ENCODE measurements at places on chromosomes 16 and 17. TPM values are rescaled to one million over a fixed set of nuclear protein-coding genes. Genes with fewer than 3 reads are reported as not detected.

- no peak for DNase-seq
Observed at GRCh38 chr17:30217054-30217453, 18.4 kb downstream of the SLC6A4 start.

DNA sequence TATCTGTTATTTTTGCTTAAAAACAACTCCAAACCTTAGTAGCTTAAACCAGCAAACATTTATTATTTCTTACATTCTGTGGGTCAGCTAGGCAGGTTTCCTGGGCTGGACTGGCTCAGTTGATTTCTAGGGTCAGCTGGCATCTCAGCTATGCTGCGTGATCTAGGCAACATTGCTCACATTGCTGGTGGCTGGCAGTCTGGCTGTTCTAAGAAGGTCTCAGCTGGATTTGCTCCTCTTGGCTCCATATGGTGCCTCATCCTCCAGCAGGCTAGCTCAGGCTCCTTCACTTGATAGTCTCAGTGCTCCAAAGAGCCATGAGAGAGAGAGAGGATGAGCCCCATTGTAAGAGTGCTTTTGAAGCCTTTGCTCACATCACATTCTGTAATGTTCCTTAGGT, 470.6 kb upstream of the CDH5 start:
- no peak for DNase-seq

DNA sequence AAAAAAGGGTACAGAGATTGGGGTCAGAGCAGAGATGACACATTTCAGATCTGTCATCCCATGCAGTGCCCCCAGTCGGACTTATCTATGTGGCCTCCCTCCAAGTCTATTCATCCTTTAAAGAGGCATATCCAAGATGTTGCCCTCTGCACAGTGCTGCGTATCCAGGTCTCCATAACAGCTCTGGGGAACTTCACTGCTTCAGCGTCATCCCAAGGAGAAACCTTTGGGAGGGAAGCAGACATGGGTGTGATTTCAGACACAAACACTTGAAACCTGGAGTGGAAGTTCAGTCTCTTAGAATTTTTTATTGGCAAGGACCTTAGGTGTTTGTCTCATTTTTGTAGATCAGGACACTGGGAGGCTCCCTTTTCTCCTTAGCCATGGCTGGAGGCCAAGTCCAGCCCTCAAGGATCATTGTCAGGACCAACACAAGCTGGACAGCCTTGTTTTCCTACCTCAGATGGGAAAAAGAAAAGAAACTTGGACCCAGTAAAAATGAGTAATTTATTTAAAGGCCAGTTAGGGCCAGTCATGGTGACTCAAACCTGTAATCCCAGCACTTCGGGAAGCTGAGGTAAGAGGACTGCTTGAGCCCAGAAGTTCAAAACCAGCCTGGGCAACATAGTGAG, 23.9 kb upstream of the NLK start:
- DNase-seq = no peak

- no peak for DNase-seq
Observed at GRCh38 chr17:50134206-50135110, 4.5 kb upstream of the SAMD14 start.

DNA sequence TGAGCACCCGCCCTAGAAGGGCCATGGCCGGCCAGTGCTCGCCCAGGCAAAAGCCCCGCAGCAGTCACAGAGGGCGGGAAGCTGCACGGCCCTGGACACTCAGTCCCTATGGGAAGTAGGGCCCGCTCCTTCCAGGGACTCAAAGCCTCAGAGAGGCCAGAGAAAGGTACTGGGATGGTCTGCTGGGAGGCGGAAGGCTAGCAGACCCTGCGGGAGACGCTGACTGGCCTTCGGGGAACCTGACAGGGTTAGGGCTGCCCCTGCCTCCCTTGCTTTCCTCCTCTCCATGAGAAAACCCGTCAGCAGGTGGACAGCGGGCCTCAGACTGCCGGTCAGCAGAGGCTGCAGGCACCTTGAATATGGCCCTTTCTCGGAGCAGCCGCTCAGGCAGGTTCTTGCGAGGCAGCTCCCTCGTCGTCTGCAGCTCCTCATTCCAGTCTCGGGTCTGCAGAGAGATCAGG, 11.5 kb downstream of the CLUH start:
- DNase-seq = no peak

DNA sequence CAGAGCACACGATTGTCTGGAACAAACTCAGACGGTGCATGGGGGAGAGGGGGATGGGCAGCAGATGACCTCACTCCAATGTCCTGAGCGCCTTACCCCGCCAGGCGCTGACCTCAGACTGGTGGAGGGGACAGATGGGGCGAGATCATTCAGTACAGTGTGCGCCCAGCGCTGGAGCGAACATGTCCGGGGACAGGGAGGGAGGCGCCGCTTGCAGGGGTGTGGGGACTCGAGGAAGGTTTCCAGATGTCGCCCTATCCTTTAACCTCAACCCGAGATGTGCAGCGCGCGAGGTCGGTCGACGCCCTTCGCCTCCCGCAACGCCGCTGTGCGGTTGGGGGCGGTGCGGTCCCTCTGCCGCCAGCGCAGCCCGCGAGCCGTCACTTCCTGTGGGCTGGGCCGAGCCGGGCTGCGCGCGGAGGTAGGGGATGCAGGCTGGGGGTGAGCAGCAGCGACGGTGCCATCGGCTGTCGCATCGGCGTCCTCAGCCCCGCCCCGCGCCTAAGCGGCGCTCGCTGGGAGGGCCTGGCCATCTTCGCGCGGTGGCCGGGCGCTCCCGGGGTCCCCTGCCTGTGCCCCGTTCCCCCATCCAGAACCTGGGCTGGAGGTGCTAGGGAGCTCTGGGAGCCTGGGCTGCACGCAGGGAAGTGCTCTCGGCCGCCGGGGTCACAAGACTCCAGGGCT, 5.3 kb upstream of the CDR2L start:
- peak; percentile 92 for DNase-seq

- DNase-seq = no peak
Observed at GRCh38 chr17:77437747-77438146, 297.0 kb downstream of the SEC14L1 start.

DNA sequence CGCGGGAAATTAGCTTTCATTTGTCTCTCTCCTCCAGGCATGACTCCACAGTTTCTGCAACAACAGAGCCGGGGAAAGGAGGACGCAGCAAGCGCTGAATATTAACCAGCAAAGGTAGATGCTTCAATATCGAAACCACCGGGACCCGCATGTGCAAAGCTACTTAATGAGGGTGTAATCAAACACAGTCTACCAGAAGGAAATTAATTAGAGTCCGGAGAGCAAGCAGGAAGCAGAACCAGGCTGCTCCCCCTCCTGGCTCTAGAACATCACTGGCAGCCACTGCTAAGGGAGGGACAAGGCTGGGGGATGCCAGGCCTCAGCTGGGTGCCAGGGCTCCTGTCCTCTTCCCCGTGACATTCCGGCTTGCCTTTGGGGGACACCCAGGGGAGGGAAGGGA, 21.7 kb downstream of the LRRC75A start:
- no peak for DNase-seq

GRCh38 chr16:87681981-87682570, 79.8 kb downstream of the JPH3 start:
- no peak for DNase-seq

DNA sequence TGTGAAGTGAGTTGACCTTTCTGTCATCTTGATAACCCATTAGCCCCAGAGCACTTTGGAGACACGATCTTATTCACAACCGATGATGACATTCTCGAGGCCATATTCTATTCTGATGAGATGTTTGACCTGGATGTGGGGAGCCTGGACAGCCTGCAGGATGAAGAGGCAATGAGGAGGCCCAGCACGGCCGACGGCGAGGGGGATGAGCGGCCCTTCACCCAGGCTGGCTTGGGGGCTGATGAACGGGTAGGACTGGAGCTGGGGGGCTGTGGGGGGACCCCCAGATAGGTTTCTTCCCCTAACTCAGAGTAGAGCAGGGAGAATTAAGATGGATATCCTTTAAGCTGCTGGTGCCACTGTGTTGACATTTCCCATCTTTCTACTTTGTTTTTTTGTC, 201.7 kb downstream of the KATNIP start:
- DNase-seq = no peak

DNA sequence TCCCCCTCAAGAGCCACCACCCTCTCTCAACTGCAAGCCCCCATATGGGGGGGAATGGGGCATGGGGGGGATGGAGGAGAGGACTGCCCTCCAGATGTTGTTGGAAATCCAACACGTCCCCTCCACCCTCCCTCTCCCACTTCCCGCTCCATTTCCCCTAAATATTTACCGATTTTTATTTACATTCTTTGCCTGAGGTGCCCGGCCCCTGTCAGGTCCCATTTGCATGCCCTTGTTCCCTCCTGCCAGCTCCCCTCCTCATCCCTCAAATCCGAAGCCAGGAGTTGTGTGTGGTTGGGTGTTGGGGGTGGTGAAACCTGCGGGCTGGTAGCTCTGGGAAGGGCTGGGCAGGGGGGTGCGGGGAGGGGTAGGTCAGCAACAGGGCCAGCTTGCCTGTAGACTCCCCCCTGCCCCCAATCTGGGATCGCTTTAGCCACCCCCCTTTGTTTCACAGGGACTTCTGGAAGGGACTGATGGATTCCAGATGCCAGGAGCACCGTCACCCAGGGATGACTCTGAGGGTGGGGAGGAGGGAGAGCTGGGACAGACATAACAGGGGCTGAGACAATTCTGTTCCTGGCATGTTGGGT, 39.7 kb upstream of the NGFR start:
- peak; percentile 59 for DNase-seq

GRCh38 chr16:28526201-28527099, 12.3 kb downstream of the NUPR1 start:
- peak; percentile 70 for DNase-seq

EVI2A gene
- 0.10 TPM for total RNA-seq

KRTAP9-2 gene
- not detected for total RNA-seq

RTN4RL1 gene
- total RNA-seq = 1.4 TPM

NLRC5 gene
- 6.4 TPM for total RNA-seq

OR2C1 gene
- not detected for total RNA-seq

CCL18 gene
- 1.5 TPM for total RNA-seq

GCGR gene
- total RNA-seq = 2.9 TPM

C17orf100 gene
- total RNA-seq = 4.5 TPM

P2RX5 gene
- total RNA-seq = 0.36 TPM

CMC2 gene
- 47.4 TPM for total RNA-seq
